MM.1S (cell line): ENCODE measurements at places on chromosomes 7 and 10.

- no peak overlapping the region for H3K4me3 ChIP-seq
- H3K27ac ChIP-seq, result no peak overlapping the region
- H3K27me3 ChIP-seq, result no peaks in the 10 kb centered on the region
- no peaks in the 10 kb centered on the region for H3K4me1 ChIP-seq
- H3K36me3 ChIP-seq, result no peaks in the 10 kb centered on the region
- DNase-seq, result no peak
Observed at GRCh38 chr7:43769791-43770465, 11.4 kb downstream of the BLVRA start.

DNA sequence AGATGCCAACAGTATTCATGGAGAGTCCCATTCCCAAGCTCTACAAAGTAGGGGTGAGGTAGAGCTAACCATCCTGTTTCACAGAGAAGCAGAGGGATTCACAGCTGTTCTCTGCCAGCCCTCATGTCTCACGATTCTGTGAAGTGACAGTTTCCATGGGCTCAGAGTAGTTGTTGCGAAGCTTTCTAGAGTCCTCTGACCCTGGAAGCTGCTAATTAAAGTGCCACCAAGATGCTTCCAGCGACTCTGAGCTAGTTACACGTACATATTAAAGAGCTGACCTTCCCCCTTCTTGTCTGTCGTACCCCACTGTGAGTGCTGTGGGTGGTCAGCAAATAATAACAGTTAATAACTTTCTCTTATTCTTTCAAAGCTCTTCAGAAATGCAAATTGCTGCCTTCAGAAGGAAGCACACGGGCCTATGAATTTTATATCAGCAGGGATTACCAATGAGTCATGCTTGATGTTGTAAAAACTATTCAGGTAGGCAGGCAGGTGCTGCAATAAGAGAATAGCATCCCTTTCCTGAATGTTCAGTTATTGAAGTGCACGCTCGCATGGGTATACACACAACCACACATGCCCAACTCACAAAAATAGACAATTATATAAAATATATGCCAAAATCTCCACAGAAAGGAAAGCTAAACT is 34.1 kb downstream of the DNAJB9 start:
- no peak overlapping the region for H3K27ac ChIP-seq
- no peak for DNase-seq
- H3K27me3 ChIP-seq, result no peaks in the 10 kb centered on the region

DNA sequence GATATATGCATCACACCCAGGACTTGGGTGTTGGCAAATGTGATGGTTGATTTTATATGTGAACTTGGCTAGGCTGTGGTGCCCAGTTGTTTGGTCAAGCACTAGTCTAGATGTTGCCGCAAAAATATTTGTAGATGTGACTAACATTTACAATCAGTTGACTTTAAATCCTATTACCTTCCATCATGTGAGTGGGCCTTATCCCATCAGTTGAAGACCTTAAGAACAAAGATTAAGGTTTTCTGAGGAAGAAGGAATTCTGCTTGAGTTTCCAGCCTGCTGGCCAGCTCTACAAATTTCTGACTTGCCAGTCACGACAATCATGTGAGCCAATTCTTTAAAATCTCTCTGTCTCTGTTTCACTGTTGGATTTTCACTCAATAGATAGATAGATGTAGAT is 20.3 kb downstream of the TSPAN13 start:
- no peaks in the 10 kb centered on the region for H3K4me1 ChIP-seq
- H3K27ac ChIP-seq, result no peak overlapping the region
- no peak for DNase-seq
- no peak overlapping the region for H3K4me3 ChIP-seq
- H3K36me3 ChIP-seq, result no peaks in the 10 kb centered on the region

- H3K4me1 ChIP-seq, result peaks cover 44% of the 10 kb centered on the region
- no peaks in the 10 kb centered on the region for H3K27me3 ChIP-seq
- peak; percentile 47 for DNase-seq
- H3K4me3 ChIP-seq, result no peak overlapping the region
Observed at GRCh38 chr10:110361800-110362456, 57.2 kb upstream of the SMNDC1 start.

- H3K4me1 ChIP-seq, result no peaks in the 10 kb centered on the region
- no peak for DNase-seq
- H3K27ac ChIP-seq, result no peak overlapping the region
- no peaks in the 10 kb centered on the region for H3K36me3 ChIP-seq
- H3K4me3 ChIP-seq, result no peak overlapping the region
- H3K27me3 ChIP-seq, result peaks cover 30% of the 10 kb centered on the region
Observed at GRCh38 chr10:132898391-132899053, 43.8 kb downstream of the CFAP46 start.

GRCh38 chr7:148523550-148523949 is 67.0 kb upstream of the C7orf33 start:
- no peak overlapping the region for H3K27ac ChIP-seq
- no peaks in the 10 kb centered on the region for H3K27me3 ChIP-seq
- H3K36me3 ChIP-seq, result no peaks in the 10 kb centered on the region
- no peak overlapping the region for H3K4me3 ChIP-seq
- no peaks in the 10 kb centered on the region for H3K4me1 ChIP-seq

DNA sequence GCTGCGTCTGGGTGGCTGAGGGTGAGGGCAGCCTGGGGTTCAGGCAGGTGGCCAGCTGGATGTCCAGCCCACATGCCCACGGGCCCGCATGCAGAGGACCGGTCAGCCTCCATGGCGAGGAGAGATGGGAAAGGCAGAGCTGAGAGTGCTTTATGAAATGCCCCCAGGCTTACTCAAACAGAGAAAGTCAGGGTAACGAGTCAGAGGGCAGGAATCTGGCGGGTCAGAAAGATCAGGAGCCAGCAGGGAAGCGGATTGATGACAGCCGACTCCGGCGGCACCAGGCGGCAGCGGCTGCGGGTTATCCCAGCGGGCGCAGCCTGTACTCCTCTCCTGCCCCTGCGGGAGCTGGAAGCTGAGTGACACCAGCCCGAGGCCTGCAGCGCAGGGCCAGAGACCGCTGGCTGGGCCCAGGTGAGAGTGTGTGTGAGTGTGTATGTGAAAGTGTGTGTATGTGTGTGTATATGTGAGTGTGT is 13.4 kb downstream of the SLC13A4 start:
- H3K4me1 ChIP-seq, result no peaks in the 10 kb centered on the region
- DNase-seq, result no peak
- no peak overlapping the region for H3K4me3 ChIP-seq
- H3K27me3 ChIP-seq, result no peaks in the 10 kb centered on the region

DNA sequence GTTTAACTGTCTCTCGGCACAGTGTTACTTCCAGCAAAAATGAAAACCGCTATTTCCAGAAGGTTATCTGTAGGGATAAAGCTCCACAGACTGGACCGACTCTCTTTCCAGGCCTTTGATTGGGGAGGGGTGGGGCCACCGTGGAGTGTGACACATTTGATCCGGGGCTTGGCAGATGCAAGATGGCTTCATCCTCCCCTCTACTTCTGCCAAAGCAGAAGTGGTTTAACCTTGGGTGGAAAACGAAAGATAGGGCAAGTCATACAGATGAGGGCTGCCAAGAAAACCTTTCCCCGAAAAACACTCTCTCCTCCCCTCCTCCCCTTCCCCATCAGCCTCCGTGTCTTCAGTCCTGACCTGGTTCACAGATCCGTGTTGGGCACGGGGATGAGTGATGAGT is 139.7 kb upstream of the SH2B2 start:
- no peak for DNase-seq
- H3K36me3 ChIP-seq, result no peaks in the 10 kb centered on the region
- H3K4me3 ChIP-seq, result no peak overlapping the region
- H3K4me1 ChIP-seq, result peaks cover 4% of the 10 kb centered on the region
- no peaks in the 10 kb centered on the region for H3K27me3 ChIP-seq

- no peaks in the 10 kb centered on the region for H3K36me3 ChIP-seq
- peaks cover 25% of the 10 kb centered on the region for H3K27me3 ChIP-seq
- no peak overlapping the region for H3K4me3 ChIP-seq
- DNase-seq, result no peak
Observed at GRCh38 chr10:49620286-49620810, 6.5 kb downstream of the CHAT start.

DNA sequence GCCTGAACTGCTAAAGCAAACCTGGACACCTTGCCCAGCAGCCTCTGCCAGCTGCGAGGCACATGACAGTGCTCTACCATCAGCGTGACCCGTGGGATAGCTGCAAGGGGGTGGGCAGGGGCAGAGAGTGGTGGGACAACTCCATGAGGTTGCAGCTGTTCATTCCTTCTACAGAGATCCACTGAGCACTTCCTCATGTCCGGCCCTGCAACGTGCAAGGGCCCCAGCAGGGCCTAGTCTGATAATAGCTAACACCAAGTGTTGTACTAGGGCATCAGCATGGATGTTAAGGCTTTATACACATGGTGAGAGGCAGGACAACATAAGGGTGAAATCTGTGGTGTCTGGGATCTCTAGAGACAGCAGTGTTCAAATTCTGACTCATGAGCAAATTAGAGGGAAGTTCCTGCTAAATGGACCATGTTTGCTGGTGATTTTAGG is 14.3 kb downstream of the NOD1 start:
- H3K27me3 ChIP-seq, result no peaks in the 10 kb centered on the region
- H3K27ac ChIP-seq, result no peak overlapping the region
- no peaks in the 10 kb centered on the region for H3K4me1 ChIP-seq
- no peak for DNase-seq
- H3K4me3 ChIP-seq, result no peak overlapping the region
- H3K36me3 ChIP-seq, result no peaks in the 10 kb centered on the region

DNA sequence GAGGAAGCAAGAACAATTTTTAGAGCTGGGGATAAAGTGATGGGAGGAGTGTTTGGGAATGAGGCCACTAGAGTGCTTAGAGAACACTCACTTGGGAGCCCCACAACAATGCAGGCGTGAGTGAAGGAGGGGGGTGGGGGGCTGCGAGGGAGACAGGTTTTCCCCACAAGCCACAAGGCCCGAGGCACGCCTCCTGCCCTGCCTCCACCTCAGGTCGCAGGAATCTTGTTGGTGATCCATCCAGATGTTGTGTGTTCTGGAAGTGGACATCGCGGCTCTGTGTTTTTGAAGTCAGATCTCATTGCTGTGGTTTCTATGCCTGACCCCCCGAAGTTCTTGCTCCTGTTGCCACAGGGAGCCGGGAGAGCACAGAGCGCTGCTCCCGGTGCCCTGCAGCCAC is 178.0 kb upstream of the BMPER start:
- H3K27ac ChIP-seq, result no peak overlapping the region
- DNase-seq, result no peak
- H3K4me1 ChIP-seq, result no peaks in the 10 kb centered on the region
- no peaks in the 10 kb centered on the region for H3K27me3 ChIP-seq
- H3K4me3 ChIP-seq, result no peak overlapping the region

- H3K4me3 ChIP-seq, result no peak overlapping the region
- H3K27ac ChIP-seq, result peak overlapping the region; percentile 89
- H3K4me1 ChIP-seq, result peaks cover 82% of the 10 kb centered on the region
- no peaks in the 10 kb centered on the region for H3K36me3 ChIP-seq
- no peaks in the 10 kb centered on the region for H3K27me3 ChIP-seq
Observed at GRCh38 chr7:150377196-150377595, 1.9 kb upstream of the ZNF775 start.

GRCh38 chr7:131288450-131288849 is 39.2 kb upstream of the MKLN1 start:
- no peaks in the 10 kb centered on the region for H3K36me3 ChIP-seq

GRCh38 chr7:149855361-149856305 is 17.5 kb downstream of the ZNF862 start:
- H3K36me3 ChIP-seq, result no peaks in the 10 kb centered on the region
- H3K27ac ChIP-seq, result no peak overlapping the region
- H3K4me1 ChIP-seq, result no peaks in the 10 kb centered on the region
- no peak for DNase-seq
- H3K4me3 ChIP-seq, result no peak overlapping the region

- no peak overlapping the region for H3K4me3 ChIP-seq
- DNase-seq, result no peak
- no peaks in the 10 kb centered on the region for H3K27me3 ChIP-seq
- peaks cover 4% of the 10 kb centered on the region; the same call in 1 of the 2 replicates for H3K36me3 ChIP-seq
Observed at GRCh38 chr7:44403176-44403759, 77.9 kb upstream of the CAMK2B start.

DNA sequence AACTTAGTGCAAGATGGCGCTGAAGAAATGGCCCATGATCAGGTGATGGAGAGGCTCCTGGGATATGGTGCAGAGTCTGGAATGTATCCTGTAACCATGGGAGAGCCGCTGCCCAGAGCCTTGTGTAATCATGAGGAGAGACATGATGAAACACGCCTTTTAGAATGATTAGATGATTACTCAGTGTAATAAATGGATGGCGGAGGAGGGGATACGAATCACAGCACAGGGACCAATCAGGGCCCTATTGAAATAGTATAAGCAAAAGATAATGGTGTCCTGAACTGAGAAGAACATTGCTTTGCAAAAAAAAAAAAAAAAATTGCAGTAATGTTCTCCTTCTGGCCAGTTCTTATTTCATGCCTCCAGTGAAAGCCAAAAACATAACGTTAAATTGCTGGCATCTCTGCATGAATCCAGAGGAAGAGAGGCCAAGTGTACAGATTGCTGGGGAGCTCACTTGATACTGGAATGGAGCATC is 668.5 kb upstream of the AUTS2 start:
- DNase-seq, result no peak
- no peak overlapping the region for H3K27ac ChIP-seq
- no peak overlapping the region for H3K4me3 ChIP-seq
- no peaks in the 10 kb centered on the region for H3K36me3 ChIP-seq

DNA sequence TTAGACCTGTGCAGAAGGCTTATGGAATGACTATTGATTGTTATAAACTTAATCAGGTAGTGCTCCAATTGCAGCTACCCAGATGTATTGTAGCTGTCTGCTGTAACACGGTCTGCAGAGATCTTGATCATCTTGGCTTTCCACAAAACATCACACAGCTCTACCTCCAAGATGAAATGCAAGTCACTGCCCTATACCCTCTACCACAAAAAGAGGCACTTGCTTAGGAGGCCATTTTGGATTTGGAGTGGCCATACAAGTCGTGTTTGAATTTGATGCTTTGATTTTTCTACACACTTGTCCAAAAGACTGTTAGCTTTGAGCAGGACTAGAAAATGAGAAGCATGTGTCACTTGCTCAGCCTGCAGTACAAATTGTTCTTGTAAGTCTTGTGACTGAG is 377.2 kb downstream of the TNS3 start:
- no peak overlapping the region for H3K4me3 ChIP-seq
- no peaks in the 10 kb centered on the region for H3K4me1 ChIP-seq
- H3K36me3 ChIP-seq, result no peaks in the 10 kb centered on the region
- DNase-seq, result no peak
- H3K27me3 ChIP-seq, result no peaks in the 10 kb centered on the region

GRCh38 chr7:70178211-70178610 is 579.9 kb downstream of the AUTS2 start:
- H3K4me3 ChIP-seq, result no peak overlapping the region
- H3K36me3 ChIP-seq, result no peaks in the 10 kb centered on the region
- DNase-seq, result no peak
- H3K27me3 ChIP-seq, result no peaks in the 10 kb centered on the region
- H3K27ac ChIP-seq, result no peak overlapping the region

DNA sequence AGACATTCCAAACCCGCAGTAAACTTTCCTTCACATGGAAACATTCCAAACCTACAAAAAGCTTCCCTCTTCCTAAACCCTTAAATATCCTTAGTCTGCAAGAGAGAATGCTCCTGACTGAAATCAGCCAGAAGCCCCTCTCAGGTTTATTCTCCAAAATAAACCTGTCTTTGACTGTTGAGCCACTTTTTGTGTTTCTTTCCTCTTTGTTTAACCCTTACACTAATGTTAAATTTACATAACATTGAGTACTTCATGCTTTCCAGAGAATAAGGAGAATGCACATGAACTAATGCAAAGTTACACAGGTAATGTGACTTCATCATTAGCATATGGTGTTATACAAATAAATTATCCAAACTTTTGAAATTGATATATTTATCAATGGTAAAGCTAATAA is 262.6 kb upstream of the PRKCQ start:
- peaks cover 9% of the 10 kb centered on the region for H3K4me1 ChIP-seq
- H3K27ac ChIP-seq, result no peak overlapping the region
- no peak for DNase-seq
